ENCODE measurements at places on chromosomes 11 and 22.

DNA sequence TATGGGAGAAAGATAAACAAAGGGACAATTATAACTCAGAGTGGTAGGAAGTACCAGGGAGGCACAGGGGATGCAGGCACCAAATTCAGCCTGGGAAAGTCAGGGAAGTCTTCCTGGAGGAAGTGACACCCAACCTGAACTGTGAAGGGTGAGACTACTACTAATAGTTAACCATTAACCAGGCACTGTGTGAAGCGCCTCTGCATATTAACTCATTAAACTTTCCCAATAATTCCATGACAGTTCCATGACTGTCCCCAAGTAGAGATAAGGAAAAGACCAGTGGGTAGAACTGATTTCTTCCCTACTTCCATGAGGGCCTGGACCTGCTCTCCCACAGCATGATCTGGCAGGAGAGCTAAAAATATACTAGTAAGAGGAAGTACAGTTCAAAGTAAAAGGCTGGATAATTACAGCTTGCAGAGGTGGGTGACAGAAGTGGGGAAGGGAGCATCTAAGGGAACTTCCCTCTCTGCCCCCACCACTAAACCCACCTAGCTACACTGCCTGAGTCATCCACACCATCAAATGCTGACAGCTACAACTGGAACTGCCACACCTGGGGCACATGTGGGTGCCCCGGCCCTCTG is 4.7 kb upstream of the AP1B1 start:
- DNase-seq, result no peak

GRCh38 chr22:48340191-48340590 is 1487.5 kb downstream of the BRD1 start:
- DNase-seq, result no peak

GRCh38 chr11:59154610-59155009 is 12.0 kb downstream of the FAM111A start:
- DNase-seq, result no peak

DNA sequence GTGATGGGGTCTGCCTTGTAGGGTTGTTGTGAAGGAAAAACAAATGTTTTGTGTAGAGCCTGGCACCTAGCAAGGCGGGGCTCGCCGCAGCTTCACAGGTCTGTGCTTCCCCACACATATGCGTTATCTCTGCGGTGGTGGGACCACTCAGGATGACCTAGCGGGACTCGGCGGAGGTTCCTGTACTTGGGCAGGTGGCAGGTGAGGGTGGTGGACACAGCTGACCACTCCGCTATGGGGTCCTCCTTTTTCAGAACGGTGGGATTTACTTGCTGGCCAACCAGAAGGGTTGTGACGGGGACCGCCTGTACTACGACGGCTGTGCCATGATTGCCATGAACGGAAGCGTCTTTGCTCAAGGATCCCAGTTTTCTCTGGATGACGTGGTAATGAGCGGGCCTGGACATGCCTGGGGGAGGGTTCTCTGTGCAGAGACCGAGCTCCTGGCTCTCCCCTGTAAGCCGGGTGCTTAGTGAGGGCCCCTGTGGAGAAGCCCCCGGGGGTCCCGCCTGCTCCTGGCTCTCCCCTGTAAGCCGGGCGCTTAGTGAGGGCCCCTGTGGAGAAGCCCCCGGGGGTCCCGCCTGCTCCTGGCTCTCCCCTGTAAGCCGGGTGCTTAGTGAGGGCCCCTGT is 21.3 kb downstream of the NADSYN1 start:
- no peak for DNase-seq

DNA sequence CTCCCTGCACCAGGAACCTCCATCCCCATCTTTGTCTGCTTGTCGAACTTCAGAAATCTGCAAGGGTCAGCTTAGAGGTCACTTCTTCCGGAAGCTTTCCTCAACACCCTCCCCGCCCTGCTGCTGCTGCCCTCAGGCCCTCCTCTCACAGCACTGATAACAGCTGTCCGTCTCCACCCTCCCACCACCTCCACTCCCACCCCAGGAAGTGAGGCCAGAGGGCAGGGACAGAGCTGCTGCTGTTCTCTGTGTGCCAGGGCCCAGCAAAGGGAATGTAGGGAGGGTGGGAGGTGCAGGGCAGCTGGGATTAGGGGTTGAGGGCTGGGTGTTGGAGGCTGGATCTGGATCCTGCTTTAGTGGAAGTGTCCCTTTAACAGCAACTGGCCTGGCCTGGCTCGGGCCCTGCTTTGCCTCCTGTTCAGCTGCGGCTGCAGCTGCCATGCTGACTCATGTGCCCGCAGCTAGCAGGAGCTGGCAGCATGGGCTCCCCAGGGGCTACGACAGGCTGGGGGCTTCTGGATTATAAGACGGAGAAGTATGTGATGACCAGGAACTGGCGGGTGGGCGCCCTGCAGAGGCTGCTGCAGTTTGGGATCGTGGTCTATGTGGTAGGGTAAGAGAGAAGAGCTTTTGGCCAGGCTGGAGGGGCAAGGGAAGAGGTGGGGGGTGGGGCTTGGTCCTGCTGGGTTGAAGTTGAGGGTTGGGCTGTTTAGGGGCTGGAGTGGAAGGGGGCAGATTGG is at the start of gene P2RX6:
TSS of gene P2RX6 (plus strand) at position 440 of the 740 bp plus-strand sequence. CDS start at position 450, 10 bp downstream.
- peak; percentile 76 for DNase-seq

DNA sequence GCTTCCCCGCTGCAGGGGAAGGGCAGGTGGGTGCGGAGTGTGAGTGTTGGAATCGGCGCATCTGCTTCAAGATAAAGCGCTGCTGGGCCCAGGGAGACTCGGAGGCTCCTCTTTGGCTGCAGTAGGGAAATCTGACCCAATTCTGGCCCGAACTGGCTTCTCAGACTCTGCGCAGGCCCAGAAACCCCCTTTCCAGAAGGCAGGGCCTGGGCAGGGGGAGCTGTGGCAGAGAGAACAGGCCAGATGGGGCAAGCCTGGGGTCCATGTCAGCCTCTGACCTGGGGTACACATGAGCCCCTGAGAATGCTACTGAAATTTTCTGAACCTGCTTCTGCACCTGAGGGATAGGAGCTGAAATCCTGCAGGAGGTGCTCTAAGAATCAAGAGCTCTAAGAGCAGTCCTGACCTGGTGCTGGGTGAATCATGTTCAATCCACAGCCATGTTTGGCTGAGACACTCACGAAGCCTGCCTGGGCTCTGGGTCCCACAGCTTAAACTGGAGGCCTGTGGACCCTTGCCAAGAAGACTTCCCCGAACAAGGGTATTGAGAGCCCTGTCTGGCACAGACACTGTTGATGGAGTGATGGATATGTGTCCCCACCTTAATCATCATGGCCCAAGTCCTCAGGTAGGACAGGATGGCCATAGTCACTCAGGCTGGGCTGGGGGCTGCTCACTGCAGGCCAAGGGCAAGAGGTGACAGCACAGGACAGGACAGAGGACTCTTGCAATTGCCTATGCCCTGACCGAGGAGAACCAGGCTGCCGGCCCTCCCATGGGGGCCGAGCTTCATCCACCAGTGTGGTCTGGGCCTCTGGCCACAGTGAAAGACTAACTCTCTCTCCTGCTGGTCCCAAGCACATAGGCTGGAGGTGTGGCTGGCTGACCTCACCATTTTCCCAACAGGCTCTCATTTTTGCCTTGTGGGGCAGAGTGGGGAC is 6.9 kb downstream of the RAB3IL1 start:
- DNase-seq, result no peak

- DNase-seq, result no peak
These were observed 84.3 kb upstream of the SYN3 start for GRCh38 chr22:33142282-33143055.

- no peak for DNase-seq
These were observed 3.0 kb downstream of the GAL start for GRCh38 chr11:68687311-68687710.

DNA sequence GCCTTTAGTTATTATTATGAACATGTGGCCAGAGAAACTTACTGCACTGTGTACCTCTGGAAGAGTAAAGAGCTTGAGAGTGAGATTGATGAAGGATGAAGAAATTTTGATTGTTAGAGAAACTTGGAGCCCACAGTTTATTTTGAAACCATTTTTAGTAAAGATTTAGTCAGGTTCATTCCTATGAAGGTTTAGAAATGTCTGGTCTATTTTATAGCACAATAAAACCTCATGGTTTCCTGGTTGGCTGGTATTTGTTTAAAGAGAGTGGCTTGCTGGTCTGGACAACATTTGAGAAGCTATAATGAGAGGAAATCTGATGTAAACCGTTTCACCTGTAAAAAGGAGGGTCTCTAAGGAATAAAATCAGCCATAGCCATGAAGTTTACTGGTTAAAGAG is 8.8 kb upstream of the PDE3B start:
- DNase-seq, result no peak

GRCh38 chr11:11020747-11021149 is 162.9 kb upstream of the ZBED5 start:
- DNase-seq, result no peak

GRCh38 chr11:85661972-85662664 is 2.8 kb downstream of the CREBZF start:
- DNase-seq, result no peak

DNA sequence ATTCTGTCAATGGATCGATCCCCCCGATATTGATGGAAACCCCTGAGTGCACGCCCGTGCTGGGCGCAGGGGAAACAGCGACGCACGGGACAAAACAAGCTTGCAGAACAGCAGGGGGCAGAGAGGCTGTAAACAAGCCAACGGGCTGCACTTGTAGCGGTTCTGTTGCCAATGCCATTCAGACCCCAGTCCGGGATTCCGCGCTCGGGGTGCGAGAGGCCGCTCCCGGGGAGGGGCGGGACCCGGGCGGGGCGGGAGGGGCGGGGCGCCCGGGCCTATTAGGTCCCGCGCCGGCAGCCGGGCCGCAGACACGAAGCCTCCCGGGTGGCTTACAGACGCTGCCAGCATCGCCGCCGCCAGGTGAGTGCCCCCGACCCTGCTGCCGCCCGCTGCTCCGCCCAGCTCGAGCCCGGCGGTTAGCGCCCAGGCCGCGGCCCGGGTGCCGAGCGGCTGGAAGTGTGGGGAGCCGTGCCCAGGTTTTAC is at the start of gene BIK:
TSS of gene BIK (plus strand) at position 307 of the 483 bp plus-strand sequence. CDS start 13,273 bp downstream, outside the sequence.
- DNase-seq, result peak; percentile 61

GRCh38 chr22:20803696-20804324 is 29.9 kb downstream of the SERPIND1 start:
- peak; percentile 52 for DNase-seq

DNA sequence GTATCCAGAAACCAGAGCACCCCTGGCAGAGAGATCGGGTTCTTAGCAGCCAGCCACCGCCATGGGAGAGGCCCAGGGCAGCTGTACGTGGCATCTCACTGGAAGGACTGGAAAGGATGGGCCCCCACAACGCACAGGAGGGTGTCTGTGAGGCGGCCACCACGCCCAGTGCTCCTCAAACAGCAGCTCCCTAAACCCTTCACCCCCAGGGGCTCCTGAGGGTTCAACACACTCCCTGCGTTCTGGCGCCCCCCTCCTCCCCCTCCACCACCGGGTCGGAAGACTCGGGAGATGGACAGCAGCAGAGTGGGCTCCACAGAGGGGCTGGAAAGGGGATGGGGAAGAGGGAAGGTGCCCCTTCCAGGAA is 1.1 kb downstream of the MAPK12 start:
- no peak for DNase-seq

DNA sequence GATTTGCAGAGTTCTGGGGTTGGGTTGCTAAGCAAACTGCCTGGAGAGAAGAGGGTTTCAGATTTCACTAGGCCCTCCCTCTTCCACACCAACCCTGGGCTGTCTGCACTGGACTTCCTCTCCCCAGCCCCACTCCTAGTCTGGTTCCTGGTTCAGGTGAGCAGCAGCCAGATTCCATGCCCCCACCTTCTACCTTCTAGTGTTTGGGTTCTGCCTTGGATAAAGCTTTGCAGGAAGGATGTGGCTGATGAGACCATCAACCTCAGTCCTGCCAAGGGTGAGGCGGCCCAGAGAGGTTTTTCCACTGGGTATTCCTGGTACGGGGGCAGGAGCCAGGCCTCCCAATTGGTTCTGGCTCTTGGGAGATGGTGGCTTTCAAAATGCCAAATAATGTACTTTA is 68.3 kb downstream of the BCR start:
- DNase-seq, result no peak

DNA sequence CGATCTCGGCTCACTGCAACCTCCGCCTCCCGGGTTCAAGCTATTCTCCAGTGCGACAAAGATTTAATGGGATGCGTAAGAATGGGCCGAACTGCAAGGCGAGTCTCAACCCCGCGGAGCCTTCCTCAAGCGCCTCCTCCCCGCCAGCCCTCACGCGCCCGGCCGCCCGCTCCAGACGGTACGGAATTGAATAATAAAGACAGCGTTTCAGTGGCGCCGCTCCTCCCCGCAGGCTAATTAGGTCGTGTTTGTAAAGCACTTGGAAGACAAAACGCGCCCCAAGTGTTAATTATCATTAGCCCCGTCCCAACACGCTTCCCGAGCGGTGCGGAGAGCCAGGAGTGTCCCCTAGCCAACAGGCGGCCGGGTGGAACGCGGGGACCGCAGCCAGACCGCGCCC is 192.0 kb downstream of the BUD13 start:
- DNase-seq, result peak; percentile 59

GRCh38 chr11:76799066-76799804 is 16.1 kb downstream of the TSKU start:
- peak; percentile 81 for DNase-seq

- no peak for DNase-seq
These were observed 52.4 kb downstream of the KCNC1 start for GRCh38 chr11:17786824-17787525.

GRCh38 chr11:67664213-67664585 is 10.2 kb downstream of the ALDH3B2 start:
- DNase-seq, result no peak

Data from WERI-Rb-1 (cell line).